ENCODE measurements at places on chromosomes 6 and 20. TPM values are rescaled to one million over a fixed set of nuclear protein-coding genes. Genes with fewer than 3 reads are reported as not detected.

Gene C6orf118
- total RNA-seq: 8.2 TPM

Gene CGA
- not detected for total RNA-seq

Gene PPP1R3D
- 7.9 TPM for total RNA-seq

Gene FNDC1
- 0.09 TPM for total RNA-seq

Gene GPX5
- total RNA-seq: not detected

Gene BIRC7
- 6.9 TPM for total RNA-seq

GRCh38 chr20:43893930-43894329, 20.7 kb upstream of the TOX2 start:
- H3K4me3 ChIP-seq: no peak overlapping the region
- peaks cover 21% of the 10 kb centered on the region for H3K4me1 ChIP-seq

- no peaks in the 10 kb centered on the region for H3K36me3 ChIP-seq
- no peaks in the 10 kb centered on the region for H3K4me1 ChIP-seq
- H3K4me3 ChIP-seq: no peak overlapping the region
- H3K27me3 ChIP-seq: peaks cover 8% of the 10 kb centered on the region
- DNase-seq: no peak
Observed at GRCh38 chr6:159249752-159250151, 80.6 kb downstream of the FNDC1 start.

DNA sequence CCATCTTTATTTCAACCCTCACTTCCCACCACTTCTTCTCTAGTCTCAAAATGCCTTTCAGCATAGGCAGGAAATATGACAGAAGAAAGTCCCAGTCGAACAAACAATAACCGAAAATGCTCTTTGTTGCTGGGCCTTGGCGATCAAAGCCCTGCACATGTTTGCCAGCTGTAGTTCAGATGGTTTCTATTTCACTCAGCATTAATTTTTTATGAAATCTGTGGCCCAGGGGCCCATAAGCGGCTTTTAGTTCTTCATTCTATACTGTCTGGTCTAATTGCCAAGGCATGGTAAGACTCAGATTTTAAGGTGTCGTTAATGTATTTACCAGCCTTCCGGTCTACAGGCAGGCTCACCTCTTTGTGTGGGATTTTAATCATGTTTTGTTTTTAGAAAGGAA, 10.9 kb upstream of the F13A1 start:
- H3K4me3 ChIP-seq: no peak overlapping the region
- DNase-seq: no peak
- H3K4me1 ChIP-seq: peaks cover 21% of the 10 kb centered on the region
- no peaks in the 10 kb centered on the region for H3K27me3 ChIP-seq
- no peaks in the 10 kb centered on the region for H3K36me3 ChIP-seq
- H3K27ac ChIP-seq: no peak overlapping the region

- H3K4me3 ChIP-seq: no peak overlapping the region
- H3K27ac ChIP-seq: no peak overlapping the region
- H3K4me1 ChIP-seq: no peaks in the 10 kb centered on the region
Observed at GRCh38 chr6:24140591-24140990, 14.6 kb downstream of the NRSN1 start.

- H3K36me3 ChIP-seq: peaks cover 6% of the 10 kb centered on the region
- H3K27me3 ChIP-seq: peaks cover 18% of the 10 kb centered on the region
- peaks cover 32% of the 10 kb centered on the region for H3K4me1 ChIP-seq
- peak overlapping the region; percentile 95 for H3K4me3 ChIP-seq
- DNase-seq: peak; percentile 22
Observed at GRCh38 chr6:26155061-26155930, 68.1 kb downstream of the HFE start.

DNA sequence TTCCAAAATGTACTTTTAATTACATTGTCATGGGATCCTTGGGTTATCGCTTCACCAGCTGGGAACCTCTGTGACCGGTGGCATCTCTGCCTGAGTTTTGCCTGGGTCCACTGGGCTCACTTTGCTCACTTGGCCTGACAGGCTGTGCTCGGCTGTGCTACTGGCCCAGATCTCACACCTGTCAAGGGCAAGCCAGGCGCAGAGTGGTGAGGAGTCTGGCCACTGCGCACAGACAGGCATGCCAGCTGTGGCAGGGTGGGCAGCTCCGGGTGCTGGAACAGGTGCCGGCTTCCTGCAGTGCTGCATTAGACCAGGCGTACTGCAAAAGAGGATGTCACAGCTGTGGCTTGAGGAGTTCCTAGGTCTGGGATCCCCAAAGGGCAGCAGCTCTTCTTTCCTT, 489.8 kb downstream of the TENT5A start:
- H3K27me3 ChIP-seq: peaks cover 3% of the 10 kb centered on the region
- no peak overlapping the region for H3K27ac ChIP-seq
- no peaks in the 10 kb centered on the region for H3K4me1 ChIP-seq
- no peak for DNase-seq
- no peaks in the 10 kb centered on the region for H3K36me3 ChIP-seq
- H3K4me3 ChIP-seq: no peak overlapping the region

DNA sequence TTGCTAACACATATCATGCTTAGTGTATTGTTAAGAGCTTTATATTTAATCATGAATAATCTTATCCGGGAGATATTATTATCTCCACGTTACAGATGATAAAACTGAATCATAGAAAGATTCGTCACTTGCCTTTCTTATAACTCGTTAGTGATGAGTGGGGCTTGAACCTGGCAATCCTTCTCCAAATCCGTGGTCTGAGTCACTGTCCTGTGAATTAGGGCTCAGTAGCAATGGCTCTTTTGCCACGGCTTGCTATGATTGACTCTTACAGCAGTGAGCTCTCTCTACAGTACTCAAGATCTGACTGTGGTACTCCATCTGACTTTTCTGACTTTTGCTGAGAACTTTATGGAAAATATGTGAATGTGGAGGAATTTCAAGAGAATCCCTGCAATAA, 246.9 kb downstream of the PACRG start:
- no peak overlapping the region for H3K4me3 ChIP-seq
- peaks cover 10% of the 10 kb centered on the region for H3K4me1 ChIP-seq
- H3K27me3 ChIP-seq: no peaks in the 10 kb centered on the region
- no peak overlapping the region for H3K27ac ChIP-seq

GRCh38 chr6:9878535-9878934, 536.3 kb downstream of the TFAP2A start:
- H3K4me3 ChIP-seq: no peak overlapping the region
- H3K27me3 ChIP-seq: no peaks in the 10 kb centered on the region
- no peak for DNase-seq

DNA sequence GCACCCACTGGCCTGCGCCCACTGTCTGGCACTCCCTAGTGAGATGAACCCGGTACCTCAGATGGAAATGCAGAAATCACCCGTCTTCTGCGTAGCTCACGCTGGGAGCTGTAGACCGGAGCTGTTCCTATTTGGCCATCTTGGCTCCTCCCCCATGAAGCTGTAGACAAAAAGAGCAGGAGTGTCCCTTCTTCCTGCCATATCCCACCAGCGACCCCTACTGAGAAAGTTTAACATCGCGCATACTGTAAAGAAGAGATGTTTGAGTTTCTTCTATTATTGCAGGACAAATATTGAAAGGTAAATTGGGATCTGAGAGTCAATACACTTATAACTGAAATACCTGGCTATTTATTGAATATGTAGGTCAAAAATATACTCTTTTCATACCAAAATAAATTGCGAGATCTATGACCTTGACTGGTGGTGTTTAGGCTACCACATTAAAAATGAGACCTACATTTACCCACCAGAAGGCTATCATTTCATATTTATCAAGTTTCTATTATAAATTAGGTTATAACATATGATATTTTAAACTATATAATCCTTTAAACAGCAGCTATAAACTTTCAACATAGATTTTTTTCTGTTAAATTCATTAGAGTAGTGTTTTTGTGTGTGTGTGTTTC, 586.3 kb downstream of the HTR1B start:
- DNase-seq: peak; percentile 70
- peaks cover 4% of the 10 kb centered on the region for H3K27me3 ChIP-seq
- peaks cover 5% of the 10 kb centered on the region for H3K4me1 ChIP-seq
- peak overlapping the region; percentile 97 for H3K4me3 ChIP-seq
- H3K36me3 ChIP-seq: peaks cover 21% of the 10 kb centered on the region

- no peak for DNase-seq
- H3K4me3 ChIP-seq: no peak overlapping the region
- no peak overlapping the region for H3K27ac ChIP-seq
Observed at GRCh38 chr6:85362652-85363310, 87.1 kb upstream of the NT5E start.

DNA sequence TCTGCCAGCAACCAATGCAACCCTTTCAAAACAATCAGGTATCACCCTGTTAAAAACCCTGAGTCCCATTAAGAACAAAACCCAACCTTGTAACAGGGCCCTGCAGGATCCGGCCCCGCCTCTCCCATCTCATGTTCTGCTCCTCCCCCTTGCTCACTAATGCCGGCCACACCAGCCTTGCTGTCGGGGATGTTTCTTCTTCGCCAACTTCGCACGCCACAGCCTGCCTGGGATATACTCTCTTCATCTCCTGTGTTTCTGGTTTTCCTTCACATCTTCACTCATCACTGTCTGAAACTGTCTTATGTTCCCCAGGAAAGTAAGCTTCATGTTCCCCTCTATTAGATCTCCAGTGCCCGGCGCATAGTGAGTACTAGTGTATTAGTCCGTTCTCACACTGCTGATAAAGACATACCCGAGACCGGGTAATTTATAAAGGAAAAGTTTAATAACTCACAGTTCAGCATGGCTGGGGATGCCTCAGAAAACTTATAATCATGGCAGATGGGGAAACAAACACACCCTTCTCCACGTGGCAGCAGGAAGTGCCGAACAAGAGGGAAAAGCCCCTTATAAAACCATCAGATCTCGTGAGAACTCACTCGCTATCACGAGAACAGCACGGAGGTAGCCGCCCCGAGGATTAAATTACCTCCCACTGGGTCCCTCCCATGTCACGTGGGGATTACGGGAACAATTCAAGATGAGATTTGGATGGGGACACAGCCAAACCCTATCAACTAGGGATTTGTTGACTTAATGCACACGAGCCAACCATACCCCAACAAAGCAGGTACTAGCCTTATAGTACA, 5.1 kb downstream of the TP53RK start:
- DNase-seq: peak; percentile 35
- H3K27ac ChIP-seq: peak overlapping the region; percentile 14
- peaks cover 51% of the 10 kb centered on the region for H3K4me1 ChIP-seq
